ENCODE measurements at places on chromosomes 3 and 15.

DNA sequence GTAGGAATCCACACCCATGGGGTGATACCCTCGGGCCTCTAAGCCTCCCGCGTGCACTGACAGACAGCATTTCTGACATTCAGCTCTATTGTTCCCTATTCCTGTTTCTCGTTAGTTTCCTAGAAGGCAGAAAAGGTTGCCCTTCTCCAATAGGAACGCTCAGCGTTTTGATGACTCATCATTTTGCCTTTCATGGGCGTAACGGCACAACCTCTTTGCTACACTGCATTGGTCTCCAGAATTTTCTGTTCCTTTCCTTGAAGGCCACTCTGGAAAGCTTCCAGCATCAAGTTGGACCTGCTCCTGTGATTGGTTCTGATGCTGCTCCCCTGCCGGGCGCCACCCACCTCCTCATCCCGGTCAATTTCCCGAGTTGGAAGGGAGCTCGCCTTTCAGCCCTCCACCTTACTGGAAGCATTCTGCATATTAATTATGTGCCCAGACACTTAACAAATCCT is 13.0 kb upstream of the TNK2 start:
- no peak for DNase-seq

DNA sequence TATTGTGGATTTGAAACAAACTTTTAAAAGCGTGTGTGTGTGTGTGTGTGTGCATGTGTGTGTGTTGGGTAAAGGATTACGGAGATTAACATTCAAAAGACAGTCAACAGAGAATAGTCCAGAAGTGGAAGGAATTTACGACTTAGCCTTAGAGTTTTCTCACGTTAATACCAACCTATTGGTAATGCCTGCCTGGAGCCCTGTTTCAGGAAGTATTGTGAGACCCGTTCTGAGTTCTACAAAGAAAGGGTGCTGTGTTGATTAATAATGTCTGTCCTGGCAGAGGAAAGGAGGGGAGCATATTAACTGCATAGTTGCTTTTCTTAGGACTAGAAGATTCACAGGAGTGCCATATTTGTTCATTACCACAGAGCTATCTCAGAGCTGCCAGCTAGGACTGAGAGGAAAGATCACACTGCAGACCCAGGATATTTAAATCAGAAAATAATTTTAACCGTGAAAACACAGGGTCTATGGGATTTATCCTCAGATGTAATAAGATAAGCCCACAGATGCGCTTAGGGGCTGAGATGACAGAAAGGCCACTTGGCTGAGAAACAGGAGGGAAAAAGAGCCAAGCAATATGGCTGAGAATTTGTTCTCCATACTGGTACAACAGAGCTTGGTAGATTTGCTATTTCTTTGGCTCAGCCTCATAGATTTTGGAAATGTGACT is 40.5 kb upstream of the FRMD4B start:
- DNase-seq, result no peak

- DNase-seq, result peak; percentile 44
Measured at GRCh38 chr3:125055913-125056745, at the start of gene HEG1. Gene HEG1, minus strand, starts transcription at chr3:125055997. Its CDS starts 107 bp downstream, at chr3:125055890.

- DNase-seq, result no peak
Measured at GRCh38 chr3:122024800-122025199, 2.8 kb upstream of the ILDR1 start.

DNA sequence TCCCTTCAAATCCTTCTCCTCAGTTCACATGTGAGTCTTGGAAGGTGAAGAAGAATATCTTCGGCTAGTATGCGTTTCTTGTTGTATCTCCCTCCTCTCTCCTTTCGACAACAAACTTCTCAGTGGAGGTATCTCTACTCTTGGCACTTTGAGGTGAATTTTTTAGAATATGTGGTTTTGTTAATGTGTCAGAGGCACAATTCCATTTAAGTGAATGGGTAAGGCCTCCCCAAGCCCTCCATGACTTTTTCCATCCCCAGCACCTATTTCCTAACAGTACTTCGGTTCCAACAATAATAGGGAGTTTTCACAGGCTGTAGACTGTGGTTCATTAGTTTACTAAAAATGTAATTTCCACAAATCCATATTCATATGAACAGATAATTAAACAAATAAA is 74.2 kb downstream of the TM4SF4 start:
- no peak for DNase-seq

GRCh38 chr15:78037779-78038305 is 39.7 kb downstream of the TBC1D2B start:
- no peak for DNase-seq

DNA sequence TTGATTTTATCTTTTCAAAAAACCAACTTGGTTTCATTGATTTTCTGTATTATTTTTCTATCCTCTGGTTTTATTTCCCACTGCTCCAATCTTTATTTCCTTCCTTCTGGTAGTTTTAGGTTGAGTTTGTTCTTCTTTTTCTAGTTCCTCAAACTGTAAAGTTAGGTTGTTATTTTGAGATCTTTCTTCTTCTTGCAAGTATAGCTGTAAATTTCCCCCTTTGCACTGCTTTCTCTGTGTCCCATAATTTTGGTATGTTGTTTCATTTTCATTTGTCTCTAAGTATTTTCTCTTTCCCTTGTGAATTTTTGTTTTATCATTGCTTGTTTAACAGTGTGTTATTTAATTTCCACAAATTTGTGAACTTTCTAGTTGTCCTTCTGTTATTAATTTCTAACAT is 120.0 kb downstream of the PLD1 start:
- DNase-seq, result no peak

DNA sequence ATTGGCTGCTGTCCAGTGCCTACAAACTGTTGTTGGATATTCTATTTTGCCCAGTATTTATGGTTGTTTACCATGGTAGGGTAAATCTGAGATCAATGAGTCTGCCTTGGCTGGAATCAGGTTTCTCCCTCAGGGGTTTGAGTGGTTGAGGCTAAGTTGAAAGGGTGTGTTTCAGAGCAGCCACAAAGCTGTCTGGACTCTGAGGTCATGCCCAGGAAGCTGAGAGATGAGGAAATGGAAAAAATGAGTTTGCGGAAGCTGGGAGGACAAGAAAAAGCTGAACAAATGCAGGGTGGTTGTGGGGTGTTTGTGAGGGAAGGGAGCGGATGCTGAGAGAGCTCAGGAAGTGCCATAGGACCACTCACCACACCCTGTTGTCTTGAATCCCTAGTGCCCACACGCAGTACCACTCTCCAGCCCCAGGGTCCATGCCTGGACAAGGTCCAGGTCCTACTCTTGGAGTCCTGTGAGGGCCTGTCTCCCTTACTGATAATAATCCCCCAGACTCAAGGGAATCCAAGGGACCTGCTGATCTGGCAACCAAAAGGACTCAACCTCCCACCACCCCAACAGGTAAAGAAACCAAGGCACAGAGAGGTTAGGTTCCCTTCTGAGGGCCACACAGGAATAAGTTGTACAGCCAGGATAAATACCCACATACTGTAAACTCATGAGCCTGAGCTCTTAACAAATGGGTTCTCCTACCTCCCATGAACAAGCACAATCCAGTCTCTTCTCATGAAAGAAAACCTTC is 81.6 kb downstream of the PPCDC start:
- DNase-seq, result no peak

DNA sequence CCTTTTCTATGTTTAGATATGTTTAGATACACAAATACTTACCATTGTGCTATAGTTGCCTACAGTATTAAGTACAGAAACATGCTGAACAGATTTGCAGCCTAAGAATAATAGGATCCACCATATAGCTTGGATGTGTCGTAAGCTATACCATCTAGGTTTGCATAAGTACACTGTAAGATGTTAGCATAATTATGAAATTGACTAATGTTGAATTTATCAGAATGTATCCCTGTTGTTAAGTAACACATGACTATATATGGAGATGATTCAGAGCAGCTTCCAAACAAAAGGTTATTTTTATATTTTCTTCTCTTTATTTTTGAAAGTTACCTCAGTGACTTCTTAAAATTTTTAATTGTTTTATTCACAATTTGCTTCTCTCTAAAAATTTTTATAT is 2.4 kb downstream of the SLC28A2 start:
- no peak for DNase-seq

GRCh38 chr3:52019352-52020080 is 23.8 kb upstream of the RPL29 start:
- DNase-seq, result no peak

- no peak for DNase-seq
Measured at GRCh38 chr3:111521891-111522290, 20.1 kb upstream of the CD96 start.

- DNase-seq, result no peak
Measured at GRCh38 chr3:110383356-110383755, 688.3 kb upstream of the NECTIN3 start.

DNA sequence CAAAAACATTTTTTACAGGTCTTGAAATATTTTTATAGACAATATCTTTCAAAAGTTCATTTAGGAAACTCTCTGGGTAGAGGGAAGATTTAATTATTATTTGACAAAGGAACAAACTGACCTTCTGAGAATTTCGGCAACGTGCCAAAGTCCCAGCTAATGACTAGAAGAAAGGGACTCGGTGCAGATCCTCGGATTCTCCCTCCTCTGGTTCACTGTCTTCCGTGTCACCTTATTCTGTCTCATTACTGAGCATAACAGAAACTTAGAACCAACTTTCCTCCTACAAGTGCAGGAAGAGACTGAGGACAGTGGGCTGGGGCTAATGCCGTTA is 339.1 kb downstream of the MECOM start:
- no peak for DNase-seq

DNA sequence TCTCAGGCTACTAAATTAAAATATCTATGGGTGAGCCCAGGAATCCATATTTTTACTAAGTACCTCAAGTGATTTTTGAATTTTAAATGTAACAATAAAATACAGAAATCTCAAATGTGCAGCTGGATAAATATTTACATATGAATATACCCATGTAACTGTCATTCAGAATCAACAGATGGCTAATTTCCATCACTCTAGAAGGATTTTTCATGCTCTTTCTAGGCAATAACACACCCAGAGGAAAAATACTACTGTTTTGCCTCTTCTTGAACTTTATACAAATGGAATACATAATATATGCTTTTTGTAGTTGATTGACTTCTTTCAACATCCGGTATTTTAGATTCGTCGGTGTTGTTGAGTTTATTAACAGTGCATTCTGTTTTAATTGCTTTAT is 601.3 kb upstream of the NECTIN3 start:
- no peak for DNase-seq

- DNase-seq, result no peak
Measured at GRCh38 chr15:91970142-91970541, 116.6 kb downstream of the SLCO3A1 start.

All from activated CD8-positive, alpha-beta memory T cell treated with anti-CD3 and anti-CD28 coated beads for 1 hour (primary cell).